ENCODE measurements at places on chromosomes 7 and 10. TPM values are rescaled to one million over a fixed set of nuclear protein-coding genes. Genes with fewer than 3 reads are reported as not detected.

DNA sequence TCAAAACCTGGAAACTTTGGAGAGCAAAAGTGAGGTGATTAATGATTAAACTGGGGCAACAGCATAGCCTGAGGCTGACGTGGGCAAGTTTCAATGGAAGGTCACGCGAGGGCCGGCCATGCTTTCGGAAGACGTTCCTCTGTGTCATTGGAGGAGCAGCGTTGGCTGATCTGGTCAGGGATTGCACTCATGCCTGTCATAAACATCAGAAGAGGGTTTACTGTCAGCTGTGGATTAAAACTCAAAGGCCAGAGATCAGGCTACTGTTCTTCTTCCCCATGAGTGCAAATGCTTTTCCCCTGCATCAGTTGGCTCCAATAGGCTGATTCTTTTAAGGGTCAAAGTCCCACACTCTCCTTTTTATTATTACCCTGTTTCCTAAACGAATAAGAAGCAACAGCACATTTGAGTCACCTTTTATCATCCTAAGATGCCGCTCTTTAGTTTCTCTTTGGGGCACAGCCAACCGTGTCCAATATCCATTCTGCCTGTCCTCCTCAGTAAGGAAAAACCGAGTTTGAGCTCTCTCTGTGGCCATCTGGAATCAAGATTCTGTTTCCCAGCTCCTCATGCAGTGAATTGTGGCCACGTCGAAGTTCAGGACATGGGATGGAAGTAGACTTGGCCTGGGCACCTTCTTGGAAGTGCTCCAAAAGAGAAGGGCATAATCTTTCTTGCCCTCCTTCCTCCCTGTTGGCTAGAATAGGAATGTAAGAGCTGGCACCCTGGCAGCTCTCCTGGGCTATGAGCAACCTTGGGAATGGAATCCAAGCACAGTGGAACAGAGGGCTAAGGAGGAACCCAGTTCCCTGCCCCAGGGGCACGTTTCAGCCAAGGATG lies 62.5 kb upstream of the INSIG1 start:
- peak; percentile 44 for DNase-seq

GRCh38 chr7:13021566-13022300 lies 334.3 kb downstream of the ARL4A start:
- DNase-seq: no peak

- no peak for DNase-seq
Measured at GRCh38 chr10:91758303-91759146, 39.7 kb upstream of the TNKS2 start.

DNA sequence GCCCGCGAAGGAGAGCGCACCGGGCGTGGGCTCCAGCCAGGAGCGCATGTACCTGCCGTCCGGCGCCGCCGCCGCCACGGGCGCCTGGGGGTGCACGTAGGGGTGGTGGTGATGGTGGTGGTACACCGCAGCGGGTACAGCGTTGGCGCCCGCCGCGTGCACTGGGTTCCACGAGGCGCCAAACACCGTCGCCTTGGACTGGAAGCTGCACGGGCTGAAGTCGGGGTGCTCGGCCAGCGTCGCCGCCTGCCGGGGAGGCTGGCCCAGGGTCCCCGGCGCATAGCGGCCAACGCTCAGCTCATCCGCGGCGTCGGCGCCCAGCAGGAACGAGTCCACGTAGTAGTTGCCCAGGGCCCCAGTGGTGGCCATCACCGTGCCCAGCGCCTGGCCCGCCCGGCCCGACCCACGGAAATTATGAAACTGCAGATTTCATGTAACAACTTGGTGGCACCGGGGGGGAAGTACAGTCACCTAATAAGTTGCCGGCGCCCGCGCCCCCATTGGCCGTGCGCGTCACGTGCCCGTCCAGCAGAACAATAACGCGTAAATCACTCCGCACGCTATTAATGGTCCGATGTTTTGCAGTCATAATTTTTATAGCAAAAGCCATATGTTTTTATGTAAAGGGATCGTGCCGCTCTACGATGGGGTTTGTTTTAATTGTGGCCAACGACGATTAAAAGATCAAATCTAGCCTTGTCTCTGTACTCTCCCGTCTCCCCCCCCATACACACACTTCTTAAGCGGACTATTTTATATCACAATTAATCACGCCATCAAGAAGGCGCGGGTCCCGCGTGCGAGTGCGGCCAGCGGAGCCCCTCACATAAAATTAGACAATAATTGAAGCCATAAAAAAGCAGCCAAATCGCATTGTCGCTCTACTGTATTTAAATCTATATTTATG lies at the start of gene HOXA9:
Gene HOXA9 (minus strand): TSS at position 449 of the 907 bp plus-strand sequence. CDS start 80 bp downstream, at position 369.
- DNase-seq: peak; percentile 87

GNGT1 gene
- not detected for total RNA-seq

PPP1R3C gene
- 4.2 TPM for total RNA-seq
